ENCODE measurements at places on chromosomes 11 and 22. TPM values are rescaled to one million over a fixed set of nuclear protein-coding genes. Genes with fewer than 3 reads are reported as not detected.
A peak's percentile ranks its signal among the peaks of the same experiment; 100 is the strongest.

CREB3L1 gene
- total RNA-seq: 0.68 TPM

VWCE gene
- 8.8 TPM for total RNA-seq

ATP5MG gene
- 58.9 TPM for total RNA-seq

DDIAS gene
- 4.6 TPM for total RNA-seq

ZNF214 gene
- total RNA-seq: 1.7 TPM

PLAAT4 gene
- total RNA-seq: 2.3 TPM

MYO7A gene
- 7.7 TPM for total RNA-seq

CRYBB2 gene
- total RNA-seq: not detected

CASP5 gene
- total RNA-seq: not detected

OR10W1 gene
- not detected for total RNA-seq

SHISAL1 gene
- total RNA-seq: not detected

GRCh38 chr22:36325154-36326031 lies 62.4 kb downstream of the MYH9 start:
- peak; percentile 81 for DNase-seq

- DNase-seq: no peak
Observed at GRCh38 chr11:74699615-74700396, 31.4 kb downstream of the CHRDL2 start.

DNA sequence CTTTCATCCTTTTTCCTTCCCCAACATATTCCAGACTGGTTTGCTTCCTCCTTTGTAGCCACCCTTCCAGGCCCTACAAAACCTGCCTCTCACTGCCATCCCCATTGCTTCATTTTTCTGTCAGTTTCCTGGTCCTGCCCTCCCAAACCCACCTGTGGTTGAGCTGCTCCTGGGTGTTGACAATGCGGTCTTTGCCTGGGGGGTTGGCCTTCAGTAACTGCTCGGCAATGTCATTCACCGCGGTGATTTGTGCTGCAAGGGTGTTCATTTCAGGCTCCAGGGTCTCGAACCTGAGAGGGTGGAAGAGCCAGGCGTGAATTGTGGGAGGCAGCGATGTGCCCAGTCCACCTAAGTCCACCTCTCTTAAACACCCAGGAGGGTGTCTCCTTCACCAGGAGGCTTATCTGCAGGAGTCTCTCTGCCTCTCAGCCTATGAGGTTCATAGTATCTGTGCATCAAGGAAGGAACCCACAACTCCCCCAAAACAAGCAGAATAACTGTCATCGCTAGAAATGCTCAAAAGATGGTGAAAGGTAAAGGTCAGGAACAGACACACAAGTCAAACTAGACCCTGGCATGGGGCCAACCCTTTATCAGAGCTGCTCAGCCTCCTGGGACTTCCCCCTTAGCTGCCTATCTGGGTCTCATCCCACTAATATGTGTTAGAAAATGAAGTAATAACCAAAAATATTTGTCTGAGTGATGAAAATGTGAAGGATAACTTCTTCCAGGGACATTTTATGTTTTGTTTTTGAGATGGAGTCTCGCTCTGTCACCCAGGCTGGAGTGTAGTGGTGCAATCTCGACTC lies 23.9 kb upstream of the RBM4B start:
- peak; percentile 17 for DNase-seq

DNA sequence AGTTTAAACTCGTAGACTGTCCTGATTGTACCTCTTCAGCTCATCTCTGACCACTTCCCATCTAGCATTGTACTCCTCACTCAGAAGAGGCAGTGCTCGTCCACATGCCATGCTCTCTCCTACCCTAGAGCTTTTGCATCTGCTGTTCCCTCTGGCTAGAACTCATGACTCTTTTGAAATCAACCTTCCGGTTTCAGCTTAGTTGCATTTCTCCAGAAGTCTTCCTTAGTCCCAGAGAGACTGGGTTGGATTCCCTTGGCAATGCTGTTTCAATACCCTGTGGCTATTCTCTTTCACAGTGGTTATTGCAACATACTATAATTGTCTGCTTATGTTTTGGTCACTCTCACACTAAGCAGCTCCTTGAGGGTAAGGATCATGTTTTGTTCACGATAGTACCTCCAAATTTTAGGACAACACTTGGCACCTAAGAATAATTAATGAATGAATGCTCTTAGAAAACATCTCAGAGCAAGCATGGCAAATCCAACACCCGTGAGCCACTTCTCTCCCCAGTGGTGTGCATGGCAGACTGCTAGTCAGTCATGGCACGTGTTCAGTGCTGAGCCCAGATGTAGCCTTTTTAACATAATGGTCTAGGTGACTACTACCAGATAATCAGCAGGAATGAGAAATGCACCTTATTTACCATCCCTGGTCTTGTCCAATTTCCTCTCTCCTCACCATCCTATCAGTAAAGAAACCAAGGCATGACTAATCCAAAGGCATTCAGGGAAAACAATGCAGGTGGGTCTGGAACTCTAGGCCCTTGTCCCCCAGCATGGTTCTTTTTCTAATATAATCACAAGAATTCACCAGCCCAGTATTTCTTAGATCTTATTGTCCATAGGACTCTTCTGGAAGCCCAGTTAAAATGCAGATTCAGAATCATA lies 14.5 kb downstream of the SEPTIN3 start:
- no peak for DNase-seq

DNA sequence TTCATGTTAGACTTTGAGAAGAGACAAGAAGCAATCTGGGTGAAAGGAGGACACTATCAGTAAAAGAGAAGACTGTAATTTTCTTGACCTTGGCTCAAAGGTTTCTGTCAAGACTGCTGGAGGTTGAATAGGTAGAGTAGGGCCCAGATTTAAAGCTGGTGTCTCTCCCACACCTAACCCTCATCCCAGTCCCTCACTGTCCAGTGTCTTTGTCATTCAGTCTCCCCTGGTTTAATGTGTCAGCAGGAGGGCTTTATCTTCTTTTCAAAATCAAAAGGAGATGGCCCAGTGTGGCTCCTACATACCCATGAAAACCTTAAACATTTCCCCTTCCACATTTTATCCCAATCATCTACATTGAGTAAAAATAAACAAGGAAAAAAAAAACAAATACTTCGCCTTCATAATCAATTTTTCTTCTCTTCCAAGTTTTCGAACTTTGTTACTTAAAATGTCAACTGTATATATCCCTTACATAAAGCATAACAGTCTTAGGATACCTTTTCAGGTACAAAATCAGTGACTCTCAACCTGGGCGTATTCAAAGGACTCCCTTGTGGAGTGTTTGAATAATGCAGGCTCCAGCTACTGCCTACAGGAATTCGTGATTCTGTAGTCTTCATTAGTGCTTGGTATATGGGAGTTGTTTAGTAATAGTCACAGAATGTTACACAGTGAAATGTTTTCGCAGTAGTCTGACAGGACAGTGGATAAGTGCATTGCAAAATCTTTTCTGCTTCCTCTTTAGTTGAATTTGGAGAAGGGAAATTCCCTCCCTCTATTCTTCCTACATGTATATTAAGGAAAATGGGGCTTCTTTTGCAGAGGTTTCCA lies 87.2 kb downstream of the FAT3 start:
- no peak for DNase-seq

DNA sequence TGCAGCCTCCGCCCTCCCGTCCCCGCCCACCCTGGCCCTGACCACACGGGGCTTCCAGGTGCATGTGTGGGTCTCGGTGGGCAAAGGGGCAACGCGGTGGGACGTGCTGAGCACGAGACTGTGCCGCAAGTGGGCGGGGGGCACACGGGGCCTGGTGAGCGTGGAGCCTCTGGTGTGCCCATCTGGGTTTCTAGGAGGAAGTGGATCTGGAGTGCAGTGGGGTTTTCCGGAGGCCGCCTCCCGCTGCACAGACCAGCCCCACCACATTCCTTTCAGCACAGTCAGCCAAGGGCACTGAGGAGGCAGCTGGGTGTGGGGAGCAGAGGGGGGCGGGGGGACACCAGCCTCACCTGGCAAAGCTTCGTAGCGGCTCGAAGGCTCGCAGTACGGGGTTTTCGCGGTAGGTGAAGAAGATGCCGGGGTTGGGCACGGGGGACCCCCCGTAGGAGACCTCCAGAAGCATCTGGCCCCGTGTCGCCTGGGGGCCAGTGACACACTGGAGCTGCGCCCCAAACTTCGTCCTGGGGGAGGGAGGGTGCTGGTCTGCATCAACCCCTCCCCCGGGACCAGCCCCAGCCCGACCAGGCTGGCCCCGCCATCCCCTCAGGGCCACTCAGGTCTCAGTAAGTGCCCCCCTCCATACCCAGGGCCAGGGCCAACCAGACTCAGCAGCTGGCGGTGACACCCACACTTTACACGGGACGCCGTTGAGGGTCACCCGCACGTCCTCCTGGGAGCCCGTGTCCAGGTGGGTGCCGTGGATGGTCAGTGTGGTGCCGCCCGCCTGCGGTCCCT lies 12.4 kb upstream of the MAPK11 start:
- DNase-seq: peak; percentile 44

GRCh38 chr11:73538381-73538872 lies 59.5 kb downstream of the FAM168A start:
- DNase-seq: peak; percentile 50

DNA sequence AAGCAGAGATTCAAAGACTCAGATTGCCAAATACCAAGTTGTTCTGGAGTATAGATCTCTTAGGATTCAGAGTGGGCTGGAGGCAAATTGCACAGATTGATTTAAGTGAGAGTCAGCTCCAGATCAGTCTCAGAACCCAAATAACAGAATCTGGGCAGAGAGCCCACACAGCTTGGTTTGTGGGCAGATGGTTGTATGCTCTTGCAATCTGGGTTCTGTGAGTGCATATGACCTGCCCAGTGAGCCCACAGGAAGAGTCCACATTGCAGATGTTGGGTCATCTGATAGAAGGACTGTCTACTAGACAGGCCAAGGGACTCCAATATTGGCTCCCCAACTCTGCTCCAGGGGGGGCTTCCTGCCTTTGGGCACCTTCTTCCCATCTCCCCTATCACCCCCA lies 65.9 kb downstream of the ADAMTS15 start:
- no peak for DNase-seq

GRCh38 chr11:75831915-75832502 lies 17.0 kb downstream of the UVRAG start:
- no peak for DNase-seq

DNA sequence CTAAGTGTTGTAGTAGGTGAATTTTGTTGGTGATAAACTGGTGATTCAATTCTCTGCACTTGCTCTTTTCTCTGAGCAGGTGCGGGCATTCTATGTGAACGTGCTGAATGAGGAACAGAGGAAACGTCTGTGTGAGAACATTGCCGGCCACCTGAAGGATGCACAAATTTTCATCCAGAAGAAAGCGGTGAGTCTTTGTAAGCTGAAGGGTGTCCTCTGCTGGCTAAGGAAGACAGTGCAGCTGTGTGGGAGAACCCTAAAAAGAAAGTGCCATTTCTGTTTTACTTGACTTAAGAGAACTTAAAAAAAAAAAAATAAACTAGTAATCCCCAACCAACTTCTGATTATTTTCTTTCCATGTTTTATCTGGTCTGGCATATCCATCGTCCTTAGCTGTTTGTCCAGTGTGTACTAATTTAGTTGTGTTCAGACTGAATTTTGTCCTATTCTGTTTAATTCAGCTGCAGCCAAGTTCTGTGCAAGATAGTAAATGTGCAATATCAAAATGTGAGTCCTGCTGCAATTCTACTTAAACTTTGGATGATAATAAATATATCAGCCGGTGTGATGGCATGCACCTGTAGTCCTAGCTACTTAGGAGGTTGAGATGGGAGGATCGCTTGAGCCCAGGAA lies 29.6 kb downstream of the CAT start:
- DNase-seq: peak; percentile 34

DNA sequence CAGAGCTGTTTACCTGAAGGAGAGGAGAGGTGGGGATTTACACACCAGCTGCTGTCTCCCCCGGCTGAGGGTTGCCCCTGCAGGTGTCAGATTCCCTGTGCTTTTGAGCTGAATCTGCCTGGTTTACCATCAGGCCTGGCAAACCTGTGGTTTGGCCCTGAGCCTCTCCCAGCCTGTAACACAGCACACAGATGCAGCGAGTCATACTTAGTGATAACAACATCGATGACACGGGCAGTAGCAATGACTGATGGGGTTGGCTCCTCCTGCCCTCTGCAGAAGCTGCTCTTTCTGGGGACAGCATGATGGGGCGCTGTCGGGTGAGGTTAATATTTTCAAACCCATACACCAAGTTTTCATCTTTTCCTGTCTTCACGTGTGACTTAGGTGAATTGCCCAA lies 380.0 kb upstream of the B3GAT1 start:
- DNase-seq: no peak

DNA sequence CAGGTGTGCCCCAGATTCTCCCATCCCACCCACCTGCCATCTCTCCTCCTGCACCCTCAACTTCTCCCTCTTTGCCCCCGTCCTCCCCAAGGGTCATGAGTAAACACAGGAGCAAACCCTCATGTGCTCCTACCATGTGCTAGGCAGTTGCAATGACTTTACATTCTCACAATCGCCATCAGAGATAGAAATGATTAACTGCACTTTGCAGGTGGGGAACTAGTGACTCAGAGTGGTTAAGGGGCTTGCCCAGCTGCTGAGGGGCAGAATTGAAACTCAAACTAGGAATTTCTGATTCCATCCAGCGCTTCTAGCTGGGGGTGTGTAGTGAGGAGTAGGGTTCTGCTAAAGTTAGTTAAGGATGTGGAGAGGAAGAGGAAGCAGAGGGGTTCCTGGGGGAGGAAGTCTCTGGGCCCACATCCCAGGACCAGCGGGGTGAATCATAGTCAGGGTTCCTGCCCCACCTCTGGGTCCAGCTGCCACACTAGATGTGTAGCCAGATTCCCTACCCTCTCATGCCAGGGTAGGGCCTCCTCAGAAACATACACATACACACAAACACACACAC lies 16.0 kb upstream of the PRG2 start:
- peak; percentile 87 for DNase-seq

DNA sequence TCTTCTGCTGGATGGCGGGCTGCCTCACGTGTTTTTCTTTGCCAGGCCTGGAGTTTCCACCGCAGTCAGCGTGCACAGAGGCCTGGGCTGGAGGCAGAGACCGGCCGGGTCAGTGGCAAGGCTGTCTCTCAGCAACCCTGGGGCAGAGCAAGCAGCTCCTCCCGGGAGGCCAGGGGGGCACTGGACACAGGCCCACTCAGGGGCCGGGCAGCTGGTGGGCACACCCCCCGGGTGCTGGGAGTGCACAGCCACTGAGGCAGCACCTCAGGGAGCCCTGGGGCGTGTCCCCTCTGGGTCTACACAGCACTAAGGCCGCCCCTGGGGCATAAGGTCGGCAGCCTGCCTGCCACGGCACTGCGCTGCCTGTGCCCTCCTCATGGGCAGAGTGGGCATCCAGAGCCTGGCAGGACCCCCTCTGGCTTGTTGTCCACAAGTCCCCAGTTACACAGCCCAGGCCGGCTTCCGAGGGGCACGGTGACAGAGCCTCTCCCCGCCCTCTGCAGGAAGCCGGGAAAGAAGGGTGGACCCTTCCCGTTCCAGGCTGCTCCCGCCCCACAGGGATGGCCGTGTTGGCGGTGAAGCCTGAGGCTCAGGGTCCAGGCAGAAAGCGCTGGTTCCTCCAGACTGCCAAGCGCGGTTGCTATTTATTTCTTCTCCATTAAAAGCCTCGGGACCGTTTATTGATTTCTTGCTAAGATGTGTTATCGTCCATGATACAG lies 18.5 kb upstream of the TH start:
- no peak for DNase-seq

GRCh38 chr11:74710281-74710938 lies 20.8 kb downstream of the CHRDL2 start:
- DNase-seq: peak; percentile 57

- DNase-seq: no peak
Observed at GRCh38 chr11:46144741-46145140, 23.5 kb upstream of the PHF21A start.

- no peak for DNase-seq
Observed at GRCh38 chr22:36552289-36552688, 23.3 kb upstream of the EIF3D start.

All from dermis blood vessel endothelial cell (primary cell).